ENCODE measurements at places on chromosomes 13 and 19.

GRCh38 chr19:53182202-53182601 lies 11.0 kb downstream of the ZNF665 start:
- DNase-seq: no peak

DNA sequence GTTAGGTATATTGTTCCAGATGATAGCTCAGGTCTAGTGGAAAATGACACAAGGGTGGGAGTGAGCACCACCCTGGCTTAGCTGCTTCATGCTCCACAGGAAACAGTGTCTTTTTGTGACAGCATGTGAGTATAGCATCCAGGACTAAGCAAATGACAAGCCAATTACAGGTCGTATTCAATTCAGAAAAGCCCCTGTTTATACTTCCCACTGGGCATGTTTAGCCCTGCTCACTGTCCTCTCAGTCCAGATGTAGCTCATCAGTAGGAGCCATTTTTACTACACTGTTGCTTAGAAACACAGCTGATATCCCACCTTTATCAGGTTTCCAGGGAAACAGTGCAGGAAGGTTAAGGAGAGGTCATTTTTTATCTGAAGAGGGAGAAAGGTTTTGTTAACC lies 8.0 kb downstream of the ABHD13 start:
- DNase-seq: no peak

- DNase-seq: no peak
Measured at GRCh38 chr13:111629926-111630325, 309.5 kb downstream of the TEX29 start.

- no peak for DNase-seq
Measured at GRCh38 chr19:308471-309205, 17.4 kb upstream of the PLPP2 start.

- DNase-seq: no peak
Measured at GRCh38 chr19:33778089-33778791, 18.4 kb upstream of the KCTD15 start.

DNA sequence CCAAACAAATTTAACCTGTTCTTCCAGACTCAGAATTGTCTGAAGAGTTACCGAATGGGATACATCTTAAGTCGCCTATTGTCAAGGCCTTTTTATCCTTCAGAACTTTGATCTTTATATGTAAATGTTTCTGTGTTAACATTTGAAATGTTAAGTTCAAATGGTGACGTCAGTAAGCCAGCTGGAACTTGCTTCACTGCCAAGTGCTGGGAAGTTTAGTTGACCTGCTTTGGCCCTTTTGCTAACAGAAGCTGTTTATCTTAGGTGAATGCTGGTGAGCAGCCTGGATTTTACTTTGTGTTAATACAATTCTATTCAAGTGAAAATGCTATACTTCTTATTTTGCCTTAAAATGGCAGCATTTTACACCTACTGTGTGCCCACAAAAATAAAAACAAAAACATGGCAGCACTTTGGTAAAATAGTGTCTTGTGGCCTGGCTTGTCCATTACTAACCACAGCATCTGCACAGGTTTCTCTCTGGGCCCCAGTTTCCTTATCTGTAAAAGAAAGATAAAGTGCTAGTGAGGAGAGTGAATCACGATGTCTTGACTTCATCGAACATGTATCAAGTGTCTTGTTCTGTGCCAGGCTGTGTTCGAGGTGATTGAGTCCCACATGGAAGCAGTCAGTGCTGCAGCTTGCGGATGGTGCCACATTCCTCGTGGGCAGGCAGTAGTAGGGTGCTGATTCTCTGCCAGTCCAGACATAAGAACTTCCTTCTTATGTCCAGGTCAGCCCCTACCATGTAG lies 2.2 kb downstream of the NAXD start:
- no peak for DNase-seq

DNA sequence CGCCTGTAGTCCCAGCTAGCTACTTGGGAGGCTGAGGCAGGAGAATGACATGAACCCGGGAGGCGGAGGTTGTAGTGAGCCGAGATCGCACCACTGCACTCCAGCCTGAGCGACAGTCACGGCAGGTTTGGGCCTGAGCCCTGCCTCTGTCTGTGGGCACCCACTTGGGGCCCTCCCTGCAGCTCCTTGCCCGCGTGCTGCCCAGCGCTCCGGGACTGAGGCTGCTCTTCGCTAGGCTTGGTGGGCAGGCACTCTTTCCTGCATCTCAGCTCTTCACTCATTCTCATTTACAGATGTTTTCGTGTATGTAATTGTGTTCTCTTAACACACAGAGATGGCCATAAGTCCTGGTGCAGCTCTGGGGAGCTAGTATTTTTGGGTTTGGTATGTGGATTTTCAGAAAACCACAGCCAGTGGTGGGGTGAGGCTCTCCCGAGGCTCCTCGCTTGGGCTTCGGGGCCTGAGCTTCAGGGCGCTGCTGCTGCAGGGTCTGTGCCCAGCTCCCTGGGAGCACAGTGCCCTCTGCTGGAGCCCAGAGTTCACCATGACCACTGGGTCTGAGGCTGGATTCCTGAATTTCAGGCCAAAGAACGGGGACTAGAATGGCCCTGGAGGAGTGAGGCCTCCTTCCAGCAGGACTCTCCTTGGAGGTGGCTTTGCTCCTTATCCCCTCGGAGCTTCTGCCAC lies 15.2 kb downstream of the UPF1 start:
- no peak for DNase-seq

DNA sequence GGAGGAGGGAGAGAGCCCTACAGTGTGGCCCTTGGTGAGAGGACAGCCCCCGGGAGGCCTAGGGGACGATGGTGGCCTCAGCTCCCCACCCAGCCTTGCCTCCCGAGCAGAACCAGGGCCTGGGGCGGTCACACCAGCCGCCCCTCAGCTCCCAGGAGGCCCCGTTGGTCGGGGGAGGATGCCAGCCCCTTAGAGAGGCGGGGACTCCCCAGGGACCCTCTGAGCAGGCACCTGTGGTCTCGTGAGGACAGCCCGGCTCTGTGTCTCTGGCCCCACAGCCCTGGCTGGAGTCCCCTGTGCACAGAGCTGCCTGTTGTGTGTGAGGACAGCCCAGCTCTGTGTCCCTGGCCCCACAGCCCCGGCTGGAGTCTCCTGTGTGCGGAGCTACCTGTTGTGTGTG lies 158.8 kb downstream of the KDM4B start:
- no peak for DNase-seq

DNA sequence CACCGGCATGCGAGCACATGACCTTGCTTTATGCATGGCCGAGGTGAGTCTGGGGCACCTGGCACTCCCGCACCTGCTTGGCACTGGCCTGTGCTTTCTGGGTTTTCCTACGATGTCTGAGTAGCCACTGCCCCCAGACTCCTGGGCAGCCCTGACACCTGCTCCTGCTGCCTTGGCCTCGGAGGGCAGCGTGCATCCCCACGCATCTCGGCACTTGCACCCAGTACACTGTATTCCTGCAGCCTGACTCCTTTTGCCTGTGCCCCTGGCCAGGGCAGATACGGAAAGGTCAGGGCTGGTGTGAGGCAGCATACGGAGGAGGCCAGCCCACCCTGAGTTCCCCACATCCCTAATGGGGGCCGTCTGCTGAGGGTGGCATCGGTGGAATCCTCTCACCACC lies 340.6 kb downstream of the TEX29 start:
- DNase-seq: no peak

DNA sequence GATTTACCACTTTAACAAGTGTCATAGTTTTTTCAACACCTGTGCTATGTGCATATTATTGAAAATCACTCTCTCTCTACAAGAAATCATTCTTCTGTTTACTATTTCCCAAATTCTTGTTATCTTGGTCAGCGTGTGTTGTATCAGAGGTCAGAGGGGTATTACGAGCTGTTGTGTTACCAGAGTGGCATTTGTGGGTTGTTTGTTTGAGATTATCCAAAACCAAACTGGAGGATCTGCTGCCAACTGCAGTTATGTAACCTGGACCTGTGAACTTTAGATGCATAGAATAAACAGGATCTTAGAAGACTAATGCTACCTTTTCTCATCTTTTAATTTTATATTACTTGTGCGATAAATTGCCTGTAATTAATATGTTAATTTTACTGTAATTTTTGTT lies 1751.4 kb upstream of the SPRY2 start:
- no peak for DNase-seq

- DNase-seq: no peak
Measured at GRCh38 chr19:10111405-10111811, at the start of gene P2RY11. Gene P2RY11 (plus strand): TSS chr19:10111693. CDS start chr19:10111722, 29 bp downstream.

DNA sequence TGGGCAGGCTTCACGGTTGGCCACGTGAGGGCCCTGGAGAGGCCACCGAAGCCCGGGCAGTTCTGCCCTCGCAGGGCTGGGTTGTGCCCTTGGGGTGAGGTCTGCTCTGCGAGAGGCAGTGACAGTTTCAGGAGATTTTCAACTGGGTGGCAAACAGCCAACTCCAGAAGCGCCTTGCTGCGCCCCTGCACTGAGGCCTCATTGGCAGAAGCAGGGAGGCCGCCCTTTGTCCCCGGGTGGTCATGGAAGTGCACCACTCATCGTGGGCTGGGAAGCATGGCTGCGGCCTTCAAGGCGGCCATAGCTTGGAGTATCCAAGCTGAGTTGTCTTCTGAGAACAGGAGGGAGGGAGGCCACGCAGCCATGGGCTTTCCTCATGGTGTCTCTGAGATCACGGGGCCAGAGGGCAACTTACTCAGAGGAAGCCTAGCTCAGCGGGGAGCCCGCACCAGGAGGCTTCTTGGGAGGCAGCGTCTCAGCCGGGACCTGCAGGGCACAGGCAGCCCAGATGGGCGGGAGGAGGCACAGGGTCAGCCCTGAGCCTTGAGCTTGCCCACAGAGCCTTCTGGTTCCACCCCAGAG lies 14.8 kb downstream of the PLEKHJ1 start:
- DNase-seq: no peak

- DNase-seq: no peak
Measured at GRCh38 chr19:35986664-35987570, 8.1 kb upstream of the SDHAF1 start.

- no peak for DNase-seq
Measured at GRCh38 chr19:1766800-1767352, 13.6 kb downstream of the ONECUT3 start.

DNA sequence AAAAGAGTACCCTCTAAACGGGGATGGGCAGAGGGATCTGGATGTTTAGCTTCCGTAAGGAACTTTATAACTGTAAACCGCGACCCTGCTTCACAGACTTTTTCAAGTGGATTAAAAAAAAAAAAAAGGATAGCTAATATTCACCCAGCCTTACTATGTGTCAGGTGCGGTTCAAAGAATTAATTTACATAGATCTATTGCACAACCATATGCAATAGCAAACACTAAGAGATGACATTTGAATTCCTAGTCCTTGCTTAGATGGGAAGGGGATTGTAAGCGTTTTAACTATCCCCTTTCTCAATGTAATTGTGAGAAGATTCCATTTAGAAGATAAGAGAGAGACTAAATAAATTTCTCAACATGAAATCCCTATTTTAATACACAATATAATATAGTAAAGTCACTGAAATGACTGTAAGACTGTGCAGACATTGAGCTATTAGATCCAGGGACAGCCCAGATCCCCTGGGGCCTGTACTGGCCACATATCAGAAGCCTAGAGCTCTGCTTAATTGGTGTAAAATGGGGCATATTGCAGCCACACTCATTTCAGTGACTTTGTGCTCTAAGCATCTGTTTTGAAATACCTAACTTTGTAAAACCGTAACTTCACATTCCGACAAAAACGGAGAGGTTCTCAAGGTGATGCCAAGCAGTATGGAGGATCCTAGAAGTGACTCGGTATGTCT lies 13.6 kb downstream of the LATS2 start:
- DNase-seq: no peak

DNA sequence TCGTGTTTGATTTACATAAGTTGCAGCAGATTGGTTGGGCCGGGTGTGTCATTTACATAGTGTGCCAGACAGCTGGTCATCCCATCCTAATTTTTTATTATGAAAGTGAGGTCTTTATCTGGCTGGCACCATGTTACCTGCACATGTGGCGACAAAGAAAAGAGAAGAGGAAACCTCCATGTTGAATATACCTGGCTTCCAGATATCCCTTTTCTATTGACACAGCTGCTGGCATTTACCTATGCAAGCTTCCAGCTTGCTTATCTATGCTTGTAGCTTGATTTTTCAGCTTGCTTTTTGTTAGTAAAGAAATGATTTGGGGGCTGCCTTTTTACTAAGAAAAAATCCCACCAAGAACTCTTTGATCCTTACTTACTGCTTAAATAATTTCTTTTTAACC lies 681.3 kb upstream of the SLITRK1 start:
- no peak for DNase-seq

GRCh38 chr13:92681239-92681638 lies 545.4 kb upstream of the GPC6 start:
- no peak for DNase-seq

GRCh38 chr19:29564574-29565005 lies 38.8 kb downstream of the VSTM2B start:
- no peak for DNase-seq

- no peak for DNase-seq
Measured at GRCh38 chr19:10800488-10800887, 35.5 kb downstream of the TMED1 start.

DNA sequence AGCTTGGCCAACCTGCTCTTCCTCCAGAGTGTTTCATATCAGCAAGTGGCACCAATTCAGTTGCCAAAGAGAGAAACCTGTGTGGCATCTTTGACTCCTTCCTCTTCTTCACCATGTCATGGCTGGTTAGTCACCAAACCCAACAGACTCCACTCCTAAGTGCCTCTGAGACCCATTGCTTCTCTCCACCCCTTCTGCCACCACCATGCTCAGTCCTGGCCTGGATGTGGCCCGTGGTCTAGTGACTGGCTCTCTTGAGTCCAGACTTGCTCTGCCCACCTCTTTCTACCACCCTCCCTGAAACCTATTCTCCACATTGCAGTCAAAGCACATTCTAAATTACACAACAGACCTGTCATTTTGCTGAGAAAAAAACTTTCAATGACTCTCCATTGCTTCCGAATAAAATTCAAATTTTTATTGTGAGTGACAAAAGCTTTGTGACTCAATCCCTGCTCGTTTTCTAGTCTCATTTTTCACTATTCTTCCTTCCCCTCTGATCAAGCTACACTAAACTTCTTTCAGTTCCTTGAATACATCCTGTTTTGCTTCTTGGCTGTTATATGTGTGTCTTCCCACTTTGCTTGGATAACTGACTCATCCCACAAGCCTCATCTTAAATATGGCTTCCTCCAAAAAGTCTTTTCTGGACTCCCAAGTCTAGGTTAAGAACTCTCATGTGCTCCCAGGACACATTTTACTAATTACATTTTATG lies 12.0 kb upstream of the TNFSF11 start:
- no peak for DNase-seq
